ENCODE measurements at places on chromosomes 11 and 22. TPM values are rescaled to one million over a fixed set of nuclear protein-coding genes. Genes with fewer than 3 reads are reported as not detected.
A peak's percentile ranks its signal among the peaks of the same experiment; 100 is the strongest.

GRCh38 chr22:20126284-20127029 lies 5.1 kb upstream of the ZDHHC8 start:
- H3K4me3 ChIP-seq, result no peak overlapping the region
- no peak for DNase-seq
- H3K27me3 ChIP-seq, result no peaks in the 10 kb centered on the region

DNA sequence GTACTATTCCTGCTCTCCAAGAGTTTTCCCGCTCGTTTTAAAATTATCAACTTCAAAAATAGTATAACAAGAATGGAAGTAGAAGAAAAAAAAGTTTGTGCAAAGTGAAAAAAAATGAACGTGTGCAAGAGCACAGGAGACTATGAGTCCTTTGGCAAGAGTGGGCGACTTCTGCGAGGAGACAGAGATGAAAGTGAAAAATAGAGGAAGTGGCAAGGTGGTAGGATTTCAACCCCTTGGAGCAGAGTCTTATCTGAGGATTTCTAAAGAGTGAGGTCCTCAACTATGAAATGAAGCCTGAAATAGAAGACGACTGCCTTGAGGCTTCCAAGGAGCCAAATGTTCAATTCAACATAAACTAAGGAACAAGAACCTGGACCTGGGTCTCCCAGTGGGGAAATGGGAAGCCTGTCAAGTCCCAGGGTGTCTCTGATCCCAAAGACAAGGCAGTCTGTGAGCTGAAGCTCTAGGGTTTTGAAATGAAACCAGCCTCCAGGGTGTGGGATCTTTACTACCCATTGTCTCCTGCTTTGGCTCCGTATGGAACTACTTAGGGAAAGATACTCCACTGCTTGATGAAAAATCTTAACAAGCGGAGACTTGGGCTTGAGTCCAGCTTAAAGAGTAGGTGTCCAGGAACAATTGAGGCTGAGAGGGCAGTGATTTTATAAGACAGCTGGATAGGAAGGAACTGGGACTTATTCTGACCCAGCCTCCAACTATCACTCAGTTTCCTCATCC lies 4.8 kb downstream of the P4HA3 start:
- DNase-seq, result no peak
- no peak overlapping the region for H3K4me3 ChIP-seq
- H3K36me3 ChIP-seq, result no peaks in the 10 kb centered on the region
- H3K4me1 ChIP-seq, result peaks cover 10% of the 10 kb centered on the region

- no peak for DNase-seq
- no peak overlapping the region for H3K27ac ChIP-seq
- H3K4me3 ChIP-seq, result no peak overlapping the region
- H3K4me1 ChIP-seq, result no peaks in the 10 kb centered on the region
Observed at GRCh38 chr22:27307545-27308247, 493.9 kb downstream of the MN1 start.

GRCh38 chr22:48354096-48354495 lies 1473.6 kb downstream of the BRD1 start:
- H3K4me1 ChIP-seq, result no peaks in the 10 kb centered on the region
- H3K27me3 ChIP-seq, result peaks cover 4% of the 10 kb centered on the region
- H3K27ac ChIP-seq, result no peak overlapping the region
- no peak for DNase-seq
- no peak overlapping the region for H3K4me3 ChIP-seq
- H3K36me3 ChIP-seq, result no peaks in the 10 kb centered on the region

DNA sequence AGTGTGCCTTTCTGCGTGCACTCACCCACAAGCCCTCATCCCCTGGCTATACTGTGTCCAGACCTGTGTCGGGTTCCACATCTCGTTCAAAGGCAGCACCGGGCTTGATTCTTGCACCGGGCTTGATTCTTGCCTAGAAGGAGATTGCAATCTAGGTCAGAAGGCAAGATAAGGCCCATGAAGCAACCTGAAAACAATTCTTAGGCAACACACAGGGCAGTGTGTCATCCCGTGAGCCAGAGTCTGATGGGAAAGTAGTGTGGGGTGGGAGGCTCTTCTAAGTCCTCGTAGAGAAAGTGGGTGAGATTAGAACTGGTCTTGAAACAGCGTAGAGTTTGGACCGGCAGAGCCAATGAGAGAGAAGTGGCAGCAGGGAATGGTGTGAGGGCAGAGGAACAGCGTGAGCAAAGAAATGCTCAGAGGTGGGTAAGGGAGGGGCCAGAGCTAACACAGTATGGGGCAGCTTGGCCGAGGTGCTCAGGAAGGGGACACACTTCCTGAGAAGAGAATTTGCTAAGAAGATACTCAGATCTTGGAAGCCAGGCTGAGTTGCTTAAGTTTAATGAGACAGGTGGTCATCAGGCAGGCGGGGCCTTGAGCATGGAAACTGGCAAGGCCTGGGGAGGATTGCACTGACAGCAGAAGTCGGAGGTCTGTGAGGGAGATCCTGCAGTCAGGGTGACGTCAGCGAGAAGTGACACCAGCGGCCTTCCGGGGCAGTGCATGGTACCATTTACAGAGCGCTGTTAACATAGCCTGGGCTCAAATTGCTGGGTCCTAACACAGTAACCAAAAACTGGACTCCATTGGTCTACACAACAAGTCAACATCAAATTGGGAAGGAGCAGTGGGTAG lies 40.7 kb upstream of the DKK3 start:
- H3K4me1 ChIP-seq, result no peaks in the 10 kb centered on the region
- H3K36me3 ChIP-seq, result no peaks in the 10 kb centered on the region
- no peak overlapping the region for H3K27ac ChIP-seq
- peaks cover 5% of the 10 kb centered on the region for H3K27me3 ChIP-seq
- no peak overlapping the region for H3K4me3 ChIP-seq

GRCh38 chr11:85595285-85595884 lies 31.8 kb downstream of the DLG2 start:
- no peaks in the 10 kb centered on the region for H3K36me3 ChIP-seq
- H3K27me3 ChIP-seq, result no peaks in the 10 kb centered on the region
- DNase-seq, result no peak
- H3K4me3 ChIP-seq, result no peak overlapping the region

- no peak overlapping the region for H3K4me3 ChIP-seq
- peaks cover 10% of the 10 kb centered on the region for H3K4me1 ChIP-seq
- no peaks in the 10 kb centered on the region for H3K27me3 ChIP-seq
- no peak overlapping the region for H3K27ac ChIP-seq
- H3K36me3 ChIP-seq, result peaks cover 92% of the 10 kb centered on the region
Observed at GRCh38 chr22:25693268-25693565, 48.8 kb upstream of the MYO18B start.

- no peaks in the 10 kb centered on the region for H3K36me3 ChIP-seq
- no peak for DNase-seq
- peaks cover 77% of the 10 kb centered on the region for H3K4me1 ChIP-seq
Observed at GRCh38 chr11:67416416-67417335, 1.2 kb downstream of the CARNS1 start.

- no peaks in the 10 kb centered on the region for H3K4me1 ChIP-seq
- H3K27ac ChIP-seq, result no peak overlapping the region
- H3K4me3 ChIP-seq, result no peak overlapping the region
- DNase-seq, result no peak
- no peaks in the 10 kb centered on the region for H3K36me3 ChIP-seq
Observed at GRCh38 chr11:45289369-45289768, 3.2 kb upstream of the SYT13 start.

- no peaks in the 10 kb centered on the region for H3K27me3 ChIP-seq
- no peak overlapping the region for H3K27ac ChIP-seq
- peaks cover 10% of the 10 kb centered on the region for H3K4me1 ChIP-seq
Observed at GRCh38 chr11:94854770-94855633, 86.8 kb downstream of the AMOTL1 start.

DNA sequence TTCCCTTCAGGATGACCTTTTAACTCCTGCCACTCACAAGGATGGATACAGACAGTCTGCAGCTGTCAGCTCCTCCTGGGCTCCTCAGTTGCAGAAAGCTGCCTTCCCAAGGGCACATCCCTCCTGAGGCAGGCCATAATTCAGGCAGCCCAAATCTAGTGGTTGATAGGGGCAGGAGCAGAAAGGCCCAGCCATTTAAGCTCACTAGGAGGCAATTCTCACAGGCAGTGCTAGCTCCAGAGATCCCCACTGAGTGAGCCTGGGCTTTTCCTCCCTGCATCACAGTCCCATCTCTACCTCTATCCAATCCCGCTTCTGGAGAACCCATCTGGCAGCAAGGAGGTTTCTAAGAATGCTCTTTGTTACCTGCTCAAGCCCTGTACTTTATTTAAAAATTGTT lies 200.6 kb downstream of the ARHGAP42 start:
- H3K4me3 ChIP-seq, result no peak overlapping the region
- no peaks in the 10 kb centered on the region for H3K4me1 ChIP-seq
- no peak overlapping the region for H3K27ac ChIP-seq
- no peak for DNase-seq
- H3K36me3 ChIP-seq, result no peaks in the 10 kb centered on the region

DNA sequence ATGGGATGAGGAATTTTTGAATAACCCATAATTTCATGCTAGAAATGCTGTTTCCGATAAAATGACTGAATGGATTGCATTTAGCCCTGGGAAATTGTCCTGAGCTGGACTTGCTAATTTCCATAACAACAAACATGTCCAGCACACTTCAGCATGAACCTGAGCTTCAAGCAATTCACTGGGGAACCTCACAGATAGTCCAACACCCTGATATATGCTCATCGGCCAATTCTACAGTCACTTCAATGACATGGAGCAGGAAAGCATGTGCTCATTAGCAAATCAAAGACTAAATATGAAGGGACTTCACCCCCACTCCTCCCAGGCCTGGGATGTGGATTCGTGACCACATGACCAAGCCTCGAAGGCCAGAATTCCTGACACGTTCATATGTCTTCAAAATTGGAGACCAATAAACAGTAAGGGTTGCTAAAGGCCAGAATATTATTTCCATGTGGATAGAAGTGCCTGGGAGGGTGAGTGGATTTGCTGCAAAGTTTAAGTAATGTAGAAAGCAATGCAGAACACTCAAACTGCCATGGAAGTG lies 131.9 kb downstream of the SLC1A2 start:
- H3K36me3 ChIP-seq, result no peaks in the 10 kb centered on the region
- H3K4me3 ChIP-seq, result no peak overlapping the region
- DNase-seq, result no peak
- H3K27me3 ChIP-seq, result no peaks in the 10 kb centered on the region
- H3K27ac ChIP-seq, result no peak overlapping the region

DNA sequence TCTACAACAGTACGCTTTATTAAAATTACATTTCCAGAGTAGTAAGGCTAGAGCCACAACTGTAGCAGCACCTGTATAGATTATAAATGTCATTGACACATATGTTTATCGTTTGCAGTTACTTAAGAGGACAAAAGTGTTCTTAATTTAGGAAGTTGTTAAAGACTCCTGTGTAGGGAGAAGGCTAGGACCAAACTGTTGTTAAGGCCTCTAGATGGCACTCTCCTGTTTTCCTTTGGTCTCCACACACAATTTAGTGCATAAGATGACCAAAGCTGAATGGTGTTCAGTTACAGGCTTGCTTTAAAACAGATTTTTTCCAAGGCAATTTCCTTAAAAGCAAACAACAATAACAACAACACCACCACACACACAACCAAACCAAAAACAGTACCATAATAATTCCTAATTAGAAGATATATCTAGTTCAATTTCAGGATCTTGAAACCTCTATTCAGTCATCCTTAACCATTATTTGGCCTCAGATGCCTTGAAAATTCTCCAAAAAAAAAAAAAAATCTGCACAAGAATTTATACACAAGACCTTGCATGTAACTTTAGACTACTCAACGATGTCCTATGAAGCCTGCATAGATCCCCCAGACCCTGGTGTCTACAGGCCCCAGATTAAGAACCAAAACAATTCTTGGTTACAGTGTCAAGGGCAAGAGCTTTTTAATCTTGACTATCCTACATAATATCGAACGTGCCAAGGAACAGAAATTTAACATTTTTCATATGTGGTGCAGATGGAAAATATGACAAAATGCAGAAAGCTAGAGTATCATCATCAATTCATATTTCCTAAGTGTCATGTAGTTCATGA lies 42.6 kb upstream of the APOA1 start:
- H3K4me3 ChIP-seq, result no peak overlapping the region
- no peaks in the 10 kb centered on the region for H3K27me3 ChIP-seq
- peaks cover 9% of the 10 kb centered on the region for H3K4me1 ChIP-seq
- peaks cover 39% of the 10 kb centered on the region for H3K36me3 ChIP-seq
- no peak for DNase-seq

GRCh38 chr11:61367406-61367805 lies 5.2 kb downstream of the TMEM138 start:
- H3K27me3 ChIP-seq, result no peaks in the 10 kb centered on the region
- no peak overlapping the region for H3K27ac ChIP-seq
- DNase-seq, result no peak
- no peak overlapping the region for H3K4me3 ChIP-seq

DNA sequence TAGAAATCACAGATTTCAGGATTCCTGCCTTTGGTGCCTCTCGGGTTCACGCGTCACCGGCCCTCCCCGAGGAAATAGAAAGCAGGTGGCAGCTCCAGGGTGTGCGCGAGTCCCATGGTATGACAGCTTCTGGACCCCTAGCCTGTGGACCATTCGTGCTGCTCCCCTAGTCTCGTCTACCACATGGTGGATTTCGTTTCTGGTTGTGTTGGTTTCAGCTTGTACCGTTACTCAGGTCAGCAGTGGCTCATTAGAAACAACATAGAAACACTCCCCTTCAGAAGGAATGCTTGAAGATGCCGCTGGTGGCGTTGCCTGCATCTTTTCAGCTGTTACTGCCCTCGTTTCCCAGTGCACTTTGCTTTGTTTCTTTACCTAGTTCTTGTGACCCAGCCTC lies 700 bp downstream of the TTC17 start:
- H3K27ac ChIP-seq, result peak overlapping the region; percentile 99
- H3K36me3 ChIP-seq, result peaks cover 24% of the 10 kb centered on the region
- H3K27me3 ChIP-seq, result no peaks in the 10 kb centered on the region

GRCh38 chr22:16847271-16847670 lies 22.1 kb upstream of the XKR3 start:
- no peak overlapping the region for H3K27ac ChIP-seq
- peaks cover 8% of the 10 kb centered on the region for H3K4me1 ChIP-seq
- H3K27me3 ChIP-seq, result no peaks in the 10 kb centered on the region
- no peak for DNase-seq

DNA sequence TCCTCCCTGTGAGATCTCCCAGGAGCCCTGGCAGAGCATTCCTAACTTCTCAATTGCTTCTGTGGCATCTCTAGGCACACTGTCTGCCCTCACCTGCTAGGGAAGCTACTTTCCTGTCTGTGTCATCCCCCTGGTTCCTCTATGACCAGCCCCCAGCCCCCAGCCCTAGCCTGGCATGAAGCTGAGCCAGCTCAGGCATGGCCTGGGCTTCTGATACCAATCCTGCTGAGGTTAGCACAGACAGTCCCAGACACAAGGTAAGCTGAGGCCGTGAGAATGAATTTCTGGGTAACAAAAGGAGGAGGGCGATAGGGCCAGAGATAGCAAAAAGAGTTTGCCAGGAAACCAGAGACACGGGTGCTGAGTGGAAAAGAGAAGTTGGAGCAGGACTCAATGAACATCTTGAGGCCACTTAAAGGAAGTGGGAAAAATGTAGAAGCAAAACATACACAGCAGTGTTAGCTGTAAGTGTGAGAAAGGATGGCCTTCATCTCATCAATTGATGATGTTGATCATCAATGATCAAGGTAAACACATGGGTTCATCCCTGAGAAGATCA lies 87.6 kb upstream of the PICALM start:
- H3K4me1 ChIP-seq, result peaks cover 28% of the 10 kb centered on the region
- H3K4me3 ChIP-seq, result no peak overlapping the region
- no peak for DNase-seq
- H3K36me3 ChIP-seq, result no peaks in the 10 kb centered on the region

- no peak overlapping the region for H3K27ac ChIP-seq
- H3K4me3 ChIP-seq, result no peak overlapping the region
- H3K36me3 ChIP-seq, result no peaks in the 10 kb centered on the region
- DNase-seq, result no peak
Observed at GRCh38 chr11:19394525-19395016, 153.8 kb upstream of the E2F8 start.

MMP10 gene
- total RNA-seq, result not detected

DGAT2 gene
- 6.9 TPM for total RNA-seq

FIBIN gene
- total RNA-seq, result not detected

SNX32 gene
- total RNA-seq, result 0.37 TPM

HEPHL1 gene
- total RNA-seq, result not detected

GLB1L3 gene
- total RNA-seq, result not detected

KCNJ5 gene
- not detected for total RNA-seq

Measured in activated B cell treated with CpG ODN at 0.5 μM for 24 hours (primary cell).